ENCODE measurements at places on chromosomes 2 and 18. TPM values are rescaled to one million over a fixed set of nuclear protein-coding genes. Genes with fewer than 3 reads are reported as not detected.

The SKOR2 gene
- total RNA-seq, result not detected

- DNase-seq, result no peak
Observed at GRCh38 chr2:32777714-32778113, 149.9 kb downstream of the TTC27 start.

DNA sequence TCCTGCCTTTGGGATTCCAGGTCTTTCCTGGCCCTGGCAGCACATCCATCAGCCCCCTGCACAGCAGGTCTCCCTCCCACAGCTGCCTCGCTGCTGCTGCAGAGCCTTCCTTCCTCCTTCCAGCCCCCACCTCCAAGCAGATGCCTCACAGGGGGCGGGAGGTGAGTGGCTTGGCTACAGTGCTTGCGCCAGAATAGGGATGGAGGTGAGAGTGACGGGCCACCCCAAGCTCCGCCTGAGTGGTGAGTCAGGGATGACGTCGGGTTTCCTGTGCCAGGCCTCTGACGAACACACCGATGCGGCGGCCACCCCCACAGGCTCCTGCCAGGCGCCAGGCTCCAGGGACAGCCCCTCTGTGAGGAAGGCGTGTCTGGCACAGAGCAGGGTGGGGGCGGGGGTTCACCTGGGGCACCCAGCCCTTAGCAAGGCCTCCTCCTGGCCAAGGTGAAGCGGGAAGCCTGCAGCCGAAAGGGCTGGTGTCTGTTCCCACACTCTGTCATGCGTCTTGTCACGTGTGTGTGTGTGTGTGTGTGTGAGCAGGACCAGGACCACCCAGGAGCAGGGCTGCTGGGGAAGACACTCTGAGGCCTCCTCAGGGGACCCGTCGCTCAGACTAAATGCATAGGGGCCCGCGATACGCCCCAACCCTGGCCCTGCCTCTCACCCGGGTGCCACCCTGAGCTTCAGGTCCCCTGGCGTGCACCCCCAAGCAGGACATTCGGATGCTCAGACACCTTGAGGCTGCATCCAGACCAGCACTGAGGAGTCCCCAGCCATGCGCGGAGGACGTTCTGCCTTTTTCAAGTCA lies 3.4 kb upstream of the DUSP2 start:
- peak; percentile 96 for DNase-seq

DNA sequence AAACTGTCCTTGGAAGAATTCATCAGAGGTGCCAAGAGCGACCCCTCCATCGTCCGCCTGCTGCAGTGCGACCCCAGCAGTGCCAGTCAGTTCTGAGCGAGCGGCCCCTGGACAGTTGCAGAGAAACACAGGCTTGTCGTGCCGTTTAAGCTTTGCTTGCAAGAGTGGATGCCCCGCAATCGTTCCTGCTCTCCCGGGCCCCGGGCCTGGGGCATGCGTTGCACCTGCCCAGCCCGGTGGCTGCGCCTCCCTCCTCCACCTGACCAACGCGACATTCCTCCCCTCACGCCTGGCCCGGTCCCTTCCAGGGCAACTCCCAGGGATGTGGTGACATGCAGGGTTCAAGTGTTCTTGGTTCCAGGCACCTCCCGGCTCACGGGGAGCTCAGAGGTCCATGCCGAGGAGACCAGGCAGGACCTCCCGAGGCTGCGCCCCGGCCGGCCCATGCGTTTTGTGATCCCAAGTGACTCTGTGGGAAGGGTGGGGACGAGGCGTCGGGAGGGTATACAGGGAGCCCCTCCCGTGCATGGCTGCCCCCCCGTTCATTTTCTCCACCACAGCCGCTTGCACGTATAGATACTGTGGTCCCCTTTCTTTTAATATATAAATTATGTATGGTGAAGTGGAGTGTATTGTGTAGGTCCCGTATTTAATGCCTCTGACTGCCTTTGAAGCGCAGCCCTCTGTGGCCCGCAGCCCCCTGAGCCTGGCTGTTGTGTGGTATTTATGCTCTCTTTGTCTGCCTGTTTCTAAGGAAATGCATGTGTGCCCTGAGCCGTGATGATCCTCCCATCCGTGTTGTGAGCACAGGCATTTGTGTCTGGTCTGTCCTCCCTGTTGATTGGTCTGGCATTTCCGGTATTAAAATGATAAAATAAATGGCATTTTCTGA lies 21.2 kb downstream of the ODC1 start:
- DNase-seq, result no peak

DNA sequence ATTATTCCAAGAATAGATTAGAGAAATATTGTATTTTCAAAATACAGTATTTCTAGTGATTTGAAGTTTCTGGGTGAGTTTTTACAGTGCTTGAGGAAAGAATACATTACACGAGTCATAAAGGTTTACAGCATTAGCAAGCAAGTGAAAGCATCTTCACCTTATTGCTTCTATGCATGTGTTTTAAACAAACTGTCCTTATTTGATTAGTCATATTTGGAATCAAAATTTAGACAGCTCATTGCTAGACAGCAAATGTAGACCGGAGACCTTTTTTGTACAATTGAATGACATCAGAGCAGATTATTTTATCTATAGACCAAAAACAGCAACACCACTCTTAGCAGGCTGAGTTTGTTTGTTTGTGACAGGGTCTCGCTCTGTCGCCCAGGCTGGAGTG lies 69.2 kb downstream of the FAM161A start:
- no peak for DNase-seq

The HADHA gene
- total RNA-seq, result 111 TPM

DNA sequence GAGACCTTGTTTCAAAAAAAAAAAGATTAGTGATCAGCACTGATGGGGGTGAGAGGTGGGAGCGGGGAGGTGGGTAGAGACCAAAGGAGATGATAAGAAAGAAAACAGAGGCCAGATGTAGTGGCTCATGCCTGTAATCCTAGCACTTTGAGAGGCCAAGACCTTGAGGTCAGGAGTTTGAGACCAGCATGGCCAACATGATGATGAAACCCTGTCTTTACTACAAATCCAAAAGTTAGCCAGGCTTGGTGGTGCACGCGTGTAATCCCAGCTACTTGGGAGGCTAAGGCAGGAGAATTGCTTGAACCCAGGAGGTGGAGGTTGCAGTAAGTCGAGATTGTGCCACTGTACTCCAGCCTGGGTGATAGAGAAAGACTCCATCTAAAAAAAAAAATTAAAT lies 9.5 kb upstream of the SLC35F6 start:
- no peak for DNase-seq

DNA sequence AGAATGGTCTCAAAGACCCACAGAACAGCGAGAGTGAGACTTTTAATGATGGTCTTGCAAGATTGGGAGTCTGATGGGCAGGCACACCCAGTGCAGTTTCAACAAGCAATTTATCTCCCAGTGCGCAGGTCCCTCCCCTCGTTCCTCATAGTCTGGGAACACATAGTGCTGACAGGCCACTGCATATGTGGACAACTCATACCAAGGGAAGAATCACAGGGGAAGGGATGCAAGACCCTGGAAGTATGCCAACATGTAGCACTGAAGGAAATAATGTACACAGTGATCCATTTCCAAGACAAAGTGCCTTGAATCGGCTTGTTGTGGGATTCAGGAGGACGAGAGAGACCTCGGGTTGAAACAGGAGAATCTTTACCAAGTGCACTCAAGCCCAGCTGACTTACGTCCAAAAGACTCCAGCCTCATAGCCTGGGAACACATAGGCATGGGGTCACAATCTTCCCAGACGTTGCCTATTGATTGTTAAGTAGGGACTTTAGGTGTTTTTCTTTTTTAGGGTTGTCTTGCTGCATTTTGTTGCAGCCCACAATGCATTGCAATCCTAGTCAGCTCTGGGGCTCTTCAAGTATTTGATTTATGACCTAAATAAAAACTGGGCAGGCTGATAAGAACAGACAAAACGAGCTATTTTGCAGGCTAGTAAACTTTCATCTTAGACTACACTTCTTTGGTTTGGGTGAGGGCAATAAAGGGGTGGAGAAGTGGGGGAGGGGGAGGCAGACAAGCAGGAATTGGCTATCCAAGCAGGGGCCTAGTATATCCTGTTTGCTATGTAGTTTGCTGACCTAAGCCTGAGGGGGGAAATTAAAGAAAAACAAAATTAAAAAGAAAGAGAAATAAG lies 24.7 kb upstream of the SERPINB5 start:
- no peak for DNase-seq

The MERTK gene
- total RNA-seq, result 0.28 TPM

The CABYR gene
- 4.1 TPM for total RNA-seq

DNA sequence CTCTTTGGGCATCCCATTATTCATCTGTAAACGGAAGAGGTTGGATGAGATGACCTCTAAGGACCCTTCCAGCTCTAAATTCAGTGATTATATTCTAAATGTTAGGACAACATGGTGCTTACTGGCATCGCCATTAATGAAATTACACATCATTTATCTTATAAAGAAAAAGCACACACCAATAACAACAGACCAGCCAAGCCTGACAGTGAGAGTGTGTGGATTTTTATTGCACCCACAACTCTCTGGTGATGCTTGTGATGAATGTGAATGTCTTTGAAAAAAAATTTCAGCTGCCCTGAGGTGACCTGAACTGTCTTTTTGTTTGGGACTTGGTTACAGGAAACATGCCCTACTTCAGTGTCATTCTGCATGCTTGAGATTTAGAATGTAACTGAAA lies 513.3 kb upstream of the NRP2 start:
- no peak for DNase-seq

The CAPN14 gene
- under 0.01 TPM for total RNA-seq

GRCh38 chr2:201258666-201259615 lies 1.4 kb upstream of the CASP8 start:
- no peak for DNase-seq

The ACVR1C gene
- total RNA-seq, result 0.18 TPM

DNA sequence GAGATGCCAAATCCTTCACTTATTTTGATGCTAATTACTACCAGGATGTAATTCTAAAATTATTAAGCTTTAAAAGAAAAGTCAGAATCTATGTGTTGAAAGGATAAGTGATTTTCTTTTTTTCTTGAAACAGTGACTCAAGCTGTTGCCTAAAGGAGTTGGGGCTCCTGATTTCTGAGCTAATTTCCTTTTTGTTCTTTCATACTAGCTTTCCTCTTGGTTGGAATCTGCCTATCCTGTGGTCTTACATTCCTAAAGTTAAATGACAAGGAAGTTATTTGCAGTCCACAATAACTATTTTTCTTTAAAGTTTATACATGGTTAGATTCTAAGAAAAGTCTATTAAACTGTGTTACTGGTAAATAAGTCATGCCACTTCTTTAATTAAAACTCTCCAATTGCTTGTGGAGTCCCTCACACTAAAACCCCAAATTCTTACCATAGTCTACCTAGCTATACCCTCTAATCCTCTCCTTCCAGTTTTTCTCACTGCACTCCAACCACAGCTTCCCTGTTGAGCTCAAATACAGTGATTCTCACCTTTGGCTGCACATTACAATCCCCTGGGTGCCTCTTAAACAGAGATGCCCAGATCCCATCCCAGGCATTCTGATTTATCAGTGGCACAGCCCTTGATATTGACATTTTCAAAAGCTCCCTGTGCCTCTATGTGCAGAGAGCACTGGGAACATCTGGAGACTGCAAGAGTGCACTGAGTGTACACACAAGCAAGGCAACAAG lies 63.3 kb upstream of the EFEMP1 start:
- DNase-seq, result peak; percentile 19

The SOX11 gene
- total RNA-seq, result 4.7 TPM

DNA sequence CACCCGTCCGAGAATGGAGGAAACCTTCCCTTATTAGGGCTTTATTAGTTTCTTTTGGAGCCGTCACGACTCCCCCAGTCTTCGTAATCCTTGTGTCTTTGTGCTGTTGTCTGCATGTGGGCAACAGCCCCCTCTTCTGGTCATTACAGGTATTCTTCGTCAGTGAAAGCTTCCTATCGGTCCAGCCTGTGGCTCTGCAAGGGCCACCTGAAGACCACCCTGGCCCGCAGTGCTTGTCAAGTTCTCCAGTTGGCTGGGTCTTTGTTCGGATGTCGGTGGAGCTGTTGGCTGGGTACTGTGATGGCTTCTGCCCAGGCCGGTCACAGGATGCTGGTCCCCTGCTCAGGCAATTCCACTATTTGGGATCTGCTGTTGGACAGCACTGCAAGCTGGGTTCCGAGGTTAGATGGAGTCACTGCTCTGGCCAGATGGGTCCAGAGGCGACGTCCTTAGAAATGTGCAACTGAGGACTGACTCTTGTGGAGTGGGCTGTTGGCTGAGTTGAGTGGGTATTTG lies 19.2 kb downstream of the E2F6 start:
- peak; percentile 67 for DNase-seq

DNA sequence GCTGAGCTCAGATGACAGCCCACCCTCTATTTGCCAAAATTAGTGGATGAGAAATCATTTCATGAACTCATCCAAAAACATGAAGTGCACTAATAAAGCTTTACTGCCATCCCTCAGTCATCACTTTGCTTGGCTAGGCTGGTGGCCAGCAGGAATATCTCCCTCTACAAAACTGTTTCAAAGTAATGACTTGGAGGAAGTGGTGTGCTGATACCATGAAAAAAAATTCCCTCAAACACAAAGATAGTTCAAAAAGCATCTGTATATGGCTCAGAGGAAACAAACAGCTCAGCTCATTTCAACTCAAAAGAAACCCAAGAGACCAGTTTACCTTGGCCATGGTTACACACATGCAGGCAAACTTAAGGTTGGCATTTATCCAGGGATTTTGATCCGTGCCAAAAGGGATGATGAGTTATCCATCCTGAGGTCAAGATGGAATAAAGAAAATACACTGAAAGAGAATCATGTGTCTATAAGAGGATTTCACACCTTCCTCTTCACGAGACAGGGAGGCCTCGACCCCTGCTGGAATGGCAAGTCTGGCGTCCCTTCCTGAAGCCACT lies 18.4 kb upstream of the WIPF1 start:
- DNase-seq, result peak; percentile 74

GRCh38 chr2:222904557-222905258 lies 43.9 kb downstream of the ACSL3 start:
- peak; percentile 97 for DNase-seq

- DNase-seq, result no peak
Observed at GRCh38 chr2:46131-46470, 204 bp downstream of the FAM110C start.

The SCN2A gene
- 0.54 TPM for total RNA-seq

The TTN gene
- total RNA-seq, result 0.18 TPM

DNA sequence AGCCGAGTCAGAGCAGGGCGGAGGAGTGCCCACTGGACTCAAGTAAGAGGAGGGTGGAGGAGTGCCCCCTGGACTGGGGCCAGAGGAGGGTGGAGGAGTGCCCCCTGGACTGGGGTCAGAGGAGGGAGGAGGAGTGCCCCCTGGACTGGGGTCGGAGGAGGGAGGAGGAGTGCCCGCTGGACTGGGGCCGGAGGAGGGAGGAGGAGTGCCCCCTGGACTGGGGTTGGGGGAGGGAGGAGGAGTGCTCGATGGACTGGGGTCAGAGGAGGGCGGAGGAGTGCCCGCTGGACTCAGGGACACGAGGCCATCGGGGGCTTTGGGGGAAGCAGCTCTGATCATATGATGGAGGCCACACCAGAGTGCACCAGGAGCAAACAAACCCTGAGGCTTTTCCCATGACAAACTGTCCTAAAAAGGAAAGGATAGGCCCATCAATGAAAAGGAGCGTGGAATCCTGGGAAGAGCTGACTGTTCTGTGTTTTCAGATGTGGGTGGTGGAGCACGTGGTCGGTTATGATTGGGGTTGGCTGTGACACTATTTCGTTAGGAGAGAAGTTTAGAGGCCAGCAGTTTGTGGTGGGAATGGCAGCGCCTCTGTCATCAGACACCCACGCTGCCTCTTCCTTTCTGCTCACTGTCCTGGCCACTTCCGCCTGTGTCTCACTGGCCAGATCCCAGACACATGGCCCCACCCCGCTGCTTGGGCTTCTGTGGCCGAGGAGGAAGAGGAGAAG lies 24.5 kb upstream of the HPCAL1 start:
- DNase-seq, result peak; percentile 42

GRCh38 chr2:108554528-108554927 lies 20.3 kb downstream of the LIMS1 start:
- DNase-seq, result no peak

GRCh38 chr2:64904413-64905329 lies 84.5 kb upstream of the SLC1A4 start:
- DNase-seq, result no peak

- peak; percentile 37 for DNase-seq
Observed at GRCh38 chr2:216636551-216637450, 3.6 kb downstream of the IGFBP2 start.
